AG10803 (cell line): ENCODE measurements at places on chromosomes 11 and 22.
A peak's percentile ranks its signal among the peaks of the same experiment; 100 is the strongest.

- no peak for DNase-seq
These were observed 289.7 kb upstream of the PITPNB start for GRCh38 chr22:28208787-28209186.

GRCh38 chr11:67504005-67504949, 886 bp downstream of the PITPNM1 start:
- DNase-seq: no peak

DNA sequence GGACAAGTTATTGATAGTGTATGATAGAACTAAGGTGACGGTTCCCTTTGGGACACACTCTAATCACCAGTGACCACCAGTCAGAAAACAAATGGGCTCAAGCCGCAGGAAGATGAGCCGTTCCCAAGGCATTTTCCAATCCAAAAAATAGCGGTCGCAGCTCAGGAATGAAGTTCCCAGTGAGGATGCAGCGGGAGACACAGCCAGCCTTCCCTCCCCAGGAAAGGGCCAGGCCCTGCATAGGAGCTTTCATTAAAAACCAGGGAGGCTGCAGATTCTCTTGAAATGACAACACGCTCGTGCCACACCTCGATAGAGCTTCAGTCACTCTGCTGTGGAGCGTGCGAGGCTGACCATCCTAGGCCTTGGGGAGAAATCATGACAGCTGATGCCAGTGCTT, 65.8 kb upstream of the WNT7B start:
- no peak for DNase-seq

DNA sequence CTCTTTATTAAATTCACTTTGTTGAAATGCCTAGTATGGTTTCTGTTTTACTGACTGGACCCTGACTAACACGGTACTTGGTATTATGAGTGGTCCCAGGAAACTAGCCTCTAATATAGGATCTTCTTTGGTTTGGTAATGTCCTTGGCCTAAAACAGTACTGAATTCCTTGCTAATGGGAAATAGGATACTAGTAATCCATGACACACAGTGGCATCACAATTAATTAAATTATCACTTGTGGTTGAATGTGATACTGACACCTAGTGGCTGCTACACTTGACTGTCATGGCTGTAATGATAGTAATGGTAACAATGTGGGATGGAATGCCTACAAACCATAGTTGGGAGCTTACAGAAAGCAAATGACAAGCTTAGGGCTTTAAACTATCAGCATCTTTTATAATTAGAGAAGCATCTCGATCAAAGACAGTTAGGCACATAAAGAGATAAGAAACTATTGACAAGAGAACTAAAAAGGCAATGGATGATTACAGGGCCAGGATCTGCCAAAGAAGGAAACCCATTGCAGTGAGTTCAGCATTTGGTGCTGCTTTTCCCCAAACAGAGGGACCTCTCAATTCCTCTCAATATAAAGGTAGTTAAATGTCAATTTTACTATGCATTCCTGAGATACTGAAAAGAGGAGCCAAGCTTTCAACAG, 8.6 kb downstream of the DNHD1 start:
- DNase-seq: peak; percentile 77

DNA sequence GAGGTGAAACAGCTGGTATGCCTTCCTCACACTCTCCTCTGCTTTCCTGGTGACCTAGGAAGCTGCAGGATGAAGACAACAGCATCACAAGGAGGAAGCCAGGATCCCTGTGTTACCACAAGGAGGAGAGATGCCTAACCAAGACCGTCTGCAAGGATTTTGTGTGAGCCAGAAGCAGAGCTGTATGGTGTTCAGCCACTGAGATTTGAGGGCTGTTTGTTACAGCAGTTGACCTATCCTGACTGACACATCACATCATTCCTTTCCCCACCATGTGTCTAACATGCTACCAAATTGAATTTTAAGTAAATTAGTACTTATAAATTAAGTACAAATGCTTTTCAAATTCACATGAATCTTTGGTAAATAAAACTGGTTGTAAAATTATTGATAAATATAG, 8.9 kb upstream of the CHKA start:
- no peak for DNase-seq

DNA sequence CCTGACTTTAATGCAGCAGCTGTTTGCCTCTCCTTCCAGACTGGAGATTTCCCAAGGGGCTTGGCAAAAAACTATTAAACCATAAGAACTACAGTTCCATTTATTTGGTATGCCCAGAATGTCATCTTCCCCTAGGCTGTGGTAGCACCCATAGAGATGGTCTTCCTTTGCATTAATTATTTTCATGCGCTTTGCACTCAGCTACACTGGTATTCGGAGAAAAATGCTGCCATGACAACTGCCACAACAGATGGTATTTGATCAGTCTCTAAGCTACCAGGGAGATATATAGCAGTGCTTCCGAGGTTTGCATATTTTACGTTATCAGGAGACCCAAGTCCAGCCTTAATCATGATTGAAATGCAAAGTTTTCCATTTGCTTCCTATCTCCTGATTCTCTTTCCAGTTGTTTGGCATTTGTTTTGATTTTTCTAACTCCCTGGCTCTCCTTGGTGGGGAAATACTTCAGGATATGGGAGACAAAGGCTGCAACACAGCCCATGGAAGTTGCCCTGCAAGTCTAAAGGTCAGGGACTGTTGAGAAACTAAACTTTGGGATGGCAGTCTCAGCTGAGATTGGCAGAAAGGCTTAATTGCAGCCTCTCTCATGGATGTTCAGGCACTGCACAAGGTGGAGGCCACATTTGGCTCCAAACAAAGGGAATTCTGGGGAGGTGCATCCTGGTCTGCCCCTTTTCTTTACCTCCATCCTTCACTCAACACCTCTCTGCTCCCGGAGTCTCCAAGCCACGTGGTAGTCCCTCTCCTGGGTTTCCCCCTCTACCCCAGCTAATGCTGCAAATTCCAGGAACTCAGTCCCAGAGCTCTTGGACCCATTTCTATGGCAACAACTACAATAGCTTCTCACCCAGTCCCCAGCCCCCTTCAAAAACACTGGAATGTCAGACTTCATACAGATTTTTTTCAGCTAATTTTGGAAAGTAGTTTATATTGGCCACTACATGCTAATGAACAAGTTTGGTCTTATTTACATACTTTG, 151.8 kb downstream of the NAV2 start:
- DNase-seq: peak; percentile 68

DNA sequence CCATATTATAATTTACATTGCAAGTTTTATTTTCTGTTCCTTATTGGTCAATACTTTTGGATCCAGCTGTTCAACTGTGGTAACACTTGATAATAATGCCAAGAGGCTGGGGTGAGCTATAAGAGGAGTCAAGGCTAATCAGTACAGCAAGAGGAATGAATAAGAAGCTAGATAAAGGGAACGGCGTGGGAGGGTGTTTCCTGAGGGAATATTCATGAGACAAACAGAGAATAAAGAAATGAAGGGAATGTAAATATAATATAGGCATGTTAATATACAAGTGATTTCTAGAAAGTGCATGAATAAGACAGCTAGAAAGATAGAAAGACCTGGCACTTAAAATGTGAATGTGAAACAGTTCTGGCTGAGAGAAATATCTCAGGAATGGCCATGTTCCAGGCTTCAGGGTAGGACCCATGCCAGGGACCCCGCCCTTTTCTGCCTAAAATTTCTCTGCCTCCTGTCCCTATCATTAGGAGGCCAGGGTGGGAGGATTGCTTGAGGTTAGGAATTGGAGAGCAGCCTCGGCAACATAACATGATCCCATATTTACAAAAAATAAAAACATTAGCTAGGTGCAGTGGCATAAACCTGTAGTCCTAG, 3.9 kb downstream of the OR51B4 start:
- no peak for DNase-seq

- DNase-seq: no peak
These were observed 2.1 kb downstream of the CERK start for GRCh38 chr22:46735747-46736608.

- no peak for DNase-seq
These were observed 110.8 kb downstream of the MTNR1B start for GRCh38 chr11:93080146-93080759.

DNA sequence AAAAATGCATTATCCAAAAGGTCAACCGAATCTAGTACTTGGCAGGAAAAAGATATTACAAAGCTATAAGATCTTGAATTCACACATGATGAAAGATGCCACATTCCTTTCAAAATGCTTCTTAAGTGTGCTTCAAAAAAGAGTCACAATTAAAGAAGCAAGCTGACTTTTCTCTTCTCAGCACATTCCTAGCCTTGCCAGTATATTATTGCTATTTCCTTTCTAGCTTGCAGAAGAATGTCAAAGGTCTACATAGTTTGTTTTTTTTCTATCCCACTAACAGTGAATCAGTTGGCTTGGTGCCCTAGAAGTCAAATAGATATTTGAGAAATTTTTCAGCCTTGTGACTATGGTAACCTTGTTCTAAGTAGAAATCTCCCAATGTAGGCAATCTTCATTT, 56.8 kb downstream of the GUCY1A2 start:
- peak; percentile 96 for DNase-seq

DNA sequence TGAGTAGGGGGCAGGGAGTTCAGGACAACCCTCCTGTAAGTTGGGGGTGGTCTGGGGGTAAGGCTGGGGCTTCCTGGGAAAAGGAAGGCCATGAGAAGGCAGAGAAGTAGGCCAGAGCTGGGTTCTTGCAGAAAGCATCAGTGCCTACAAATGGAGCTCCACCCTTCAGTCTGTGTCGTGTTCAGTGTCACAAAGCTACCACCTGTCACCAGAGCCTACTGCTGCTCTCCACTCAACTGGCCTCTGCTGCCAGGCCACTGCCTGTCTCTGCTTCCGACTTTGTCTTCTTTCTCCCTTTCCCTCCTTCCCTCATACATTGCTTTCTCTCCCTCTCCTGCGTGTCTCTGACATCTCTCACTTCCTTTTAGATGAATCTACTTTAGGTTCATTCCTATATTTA, 3.4 kb upstream of the WBP2NL start:
- no peak for DNase-seq

- DNase-seq: no peak
These were observed 51.4 kb upstream of the SHISAL1 start for GRCh38 chr22:44363980-44364750.

- no peak for DNase-seq
These were observed 24.6 kb downstream of the INCENP start for GRCh38 chr11:62148271-62148980.

DNA sequence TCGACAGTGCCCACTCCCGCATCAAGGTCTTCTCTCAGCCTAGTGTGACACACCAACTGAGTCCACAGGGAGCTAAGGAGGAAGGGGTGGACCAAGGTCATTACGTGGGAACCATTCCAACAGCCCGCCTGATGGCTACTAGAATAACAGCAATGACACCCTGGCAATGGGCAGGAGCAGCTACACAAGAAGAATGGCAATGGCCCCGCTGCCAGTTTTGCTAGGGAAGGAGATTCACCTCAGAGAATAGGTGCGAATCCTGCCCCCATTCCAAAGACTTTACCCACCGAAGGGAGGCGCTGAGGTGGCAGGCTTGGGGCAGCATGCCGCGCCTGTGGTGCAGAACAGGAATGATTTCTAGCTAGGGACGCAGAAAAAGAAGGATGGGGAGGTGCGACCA, 9.1 kb downstream of the WT1 start:
- no peak for DNase-seq

DNA sequence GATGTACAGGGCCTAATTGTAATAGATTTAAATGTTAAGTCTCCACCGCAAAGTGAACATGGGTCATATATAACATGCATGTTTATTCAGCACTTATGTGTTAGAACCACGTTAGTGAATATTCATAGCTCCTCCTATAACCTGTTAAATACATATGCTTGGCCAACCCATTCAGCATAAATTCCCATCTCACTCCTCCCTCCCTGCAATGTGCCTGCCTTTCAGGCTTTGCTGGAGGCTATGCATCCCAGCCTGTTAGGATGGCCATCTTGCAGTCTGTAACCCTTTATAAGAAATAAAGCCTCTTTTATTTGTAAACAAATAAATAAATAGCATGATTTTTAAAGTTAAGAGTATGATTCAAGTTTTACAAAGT, 1.7 kb upstream of the OOSP4A start:
- DNase-seq: no peak

GRCh38 chr22:42648368-42649245, 585 bp downstream of the CYB5R3 start:
- peak; percentile 51 for DNase-seq

DNA sequence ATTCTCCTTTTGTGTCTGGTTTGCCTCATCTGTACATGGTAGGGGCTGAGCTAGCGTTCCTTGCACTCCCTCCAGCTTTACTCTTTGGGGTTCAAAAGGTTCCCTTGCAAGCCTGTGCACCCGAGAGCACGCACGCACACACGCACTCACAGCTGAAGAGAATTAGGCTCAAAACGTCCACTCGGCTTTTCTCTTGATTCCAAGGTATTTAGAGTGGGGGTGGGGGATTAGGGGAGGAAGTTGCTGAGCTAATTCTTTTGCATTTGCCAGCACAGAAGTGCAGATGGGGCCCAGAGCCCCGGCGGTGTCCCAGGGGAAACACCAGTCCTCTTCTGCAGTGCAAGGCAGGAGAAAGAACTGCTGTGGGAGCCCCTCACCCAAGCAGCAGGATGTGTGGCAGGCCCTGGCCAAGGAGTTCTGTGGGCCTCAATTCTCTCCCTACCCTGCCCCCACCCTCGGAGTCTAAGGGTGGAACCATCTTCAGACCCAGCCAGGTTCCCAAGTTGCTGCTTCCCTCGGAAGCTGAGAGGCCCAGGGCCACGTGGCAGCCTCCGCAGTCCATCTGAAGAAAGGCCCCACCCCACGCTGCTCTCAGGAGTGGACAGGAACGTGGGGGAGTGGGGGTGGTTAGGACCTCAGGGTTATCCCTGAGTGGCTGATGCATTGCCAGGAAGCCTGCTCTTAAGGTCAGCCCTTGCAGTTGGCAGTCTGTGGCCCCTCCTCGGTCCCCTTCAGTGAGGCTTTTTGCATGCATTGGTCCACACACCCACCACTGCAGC, 3.8 kb upstream of the KCNQ1OT1 start:
- no peak for DNase-seq

- no peak for DNase-seq
These were observed 10.4 kb upstream of the RASL10A start for GRCh38 chr22:29325785-29326315.

- DNase-seq: no peak
These were observed 171.8 kb downstream of the IGLL1 start for GRCh38 chr22:23408321-23408720.

GRCh38 chr11:71208011-71208774, 44.2 kb downstream of the SHANK2 start:
- no peak for DNase-seq

DNA sequence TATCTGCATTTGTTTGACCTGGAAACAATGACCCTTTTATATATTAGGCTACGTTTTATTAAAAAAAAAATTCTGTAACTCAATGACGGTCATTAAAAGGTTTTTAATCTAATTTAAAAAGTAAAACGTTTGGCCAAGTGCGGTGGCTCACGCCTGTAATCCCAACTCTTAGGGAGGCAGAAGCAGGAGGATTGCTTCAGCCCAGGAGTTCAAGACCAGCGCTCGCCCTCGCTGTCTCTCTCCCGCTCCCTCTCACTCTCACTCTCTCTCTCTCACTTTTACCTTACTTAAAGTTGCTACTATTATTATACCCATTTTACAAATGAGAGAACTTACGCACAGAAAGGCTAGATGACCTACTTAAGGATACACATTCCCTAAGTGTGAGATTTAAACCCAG, 814 bp upstream of the NARS2 start:
- no peak for DNase-seq

- DNase-seq: no peak
These were observed 24.5 kb downstream of the MICAL3 start for GRCh38 chr22:17999851-18000250.
